ENCODE measurements at places on chromosomes 1 and 21.

DNA sequence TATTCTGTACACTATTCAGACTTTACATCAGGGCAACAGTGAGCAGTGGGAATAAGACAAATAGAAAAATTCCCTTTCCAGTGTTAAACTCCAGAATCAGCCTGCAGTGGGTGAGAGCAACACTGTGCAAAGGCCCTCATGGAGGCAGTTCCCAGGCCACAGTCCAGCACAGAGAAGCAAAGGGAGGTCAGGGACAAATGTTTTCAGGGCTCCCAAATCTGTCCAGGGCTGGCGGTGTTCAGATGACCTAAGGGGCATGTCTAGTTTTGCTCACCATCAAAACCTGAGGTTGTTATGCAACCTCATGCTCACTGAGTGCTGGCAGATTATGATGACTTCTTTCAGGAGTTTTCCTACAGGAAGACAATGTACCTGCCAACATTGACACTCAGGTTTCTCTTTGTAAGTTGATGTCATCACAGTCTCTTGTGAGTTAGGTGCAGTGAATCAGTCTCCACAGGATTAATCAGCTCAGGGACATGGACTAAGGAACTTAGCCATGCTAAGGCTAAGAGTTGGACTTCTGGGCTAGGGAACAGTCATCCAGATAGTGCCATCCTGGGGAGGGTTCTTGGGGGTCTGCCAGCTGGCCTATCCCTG, 3.6 kb upstream of the LCE5A start:
- no peak for DNase-seq

GRCh38 chr1:51792864-51793263, 85.7 kb downstream of the NRDC start:
- DNase-seq: peak; percentile 48

DNA sequence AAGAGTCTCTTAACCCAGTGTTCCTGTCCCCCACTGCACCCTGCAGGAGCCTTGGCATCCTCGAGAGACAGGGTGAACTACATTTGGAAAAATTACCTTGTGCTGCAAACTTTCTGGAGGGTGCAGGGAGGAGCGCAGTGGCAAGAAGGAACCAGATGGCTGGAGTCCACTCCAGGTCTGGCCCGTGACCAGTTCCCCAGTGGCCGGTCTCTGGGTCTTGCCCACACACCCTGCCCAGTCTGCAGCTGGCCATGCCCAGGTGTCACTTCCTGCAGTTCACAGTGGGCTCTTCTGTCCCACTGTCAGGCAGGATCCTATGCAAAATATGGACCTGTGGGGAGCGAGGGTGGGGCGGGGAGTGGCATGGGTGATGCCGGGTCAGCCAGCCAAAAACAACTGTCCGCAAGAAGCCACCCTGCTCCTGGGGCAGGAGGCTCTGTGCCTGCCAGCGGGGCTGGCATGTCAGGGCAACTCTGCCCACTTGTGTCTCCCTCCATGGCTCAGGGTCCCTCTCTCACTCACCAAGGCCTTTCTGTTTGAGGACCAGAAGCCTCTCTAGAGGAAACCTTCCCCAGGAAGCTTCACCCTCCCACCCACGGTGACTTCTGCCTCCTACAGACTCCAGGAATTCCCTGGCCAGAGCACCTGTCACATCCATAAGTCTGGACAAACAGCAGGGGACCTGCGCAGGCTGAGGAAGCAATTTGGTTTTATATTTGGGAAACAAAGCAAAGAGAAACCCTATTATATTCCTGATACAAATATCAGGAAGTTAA, 55.6 kb downstream of the KIF21B start:
- no peak for DNase-seq

DNA sequence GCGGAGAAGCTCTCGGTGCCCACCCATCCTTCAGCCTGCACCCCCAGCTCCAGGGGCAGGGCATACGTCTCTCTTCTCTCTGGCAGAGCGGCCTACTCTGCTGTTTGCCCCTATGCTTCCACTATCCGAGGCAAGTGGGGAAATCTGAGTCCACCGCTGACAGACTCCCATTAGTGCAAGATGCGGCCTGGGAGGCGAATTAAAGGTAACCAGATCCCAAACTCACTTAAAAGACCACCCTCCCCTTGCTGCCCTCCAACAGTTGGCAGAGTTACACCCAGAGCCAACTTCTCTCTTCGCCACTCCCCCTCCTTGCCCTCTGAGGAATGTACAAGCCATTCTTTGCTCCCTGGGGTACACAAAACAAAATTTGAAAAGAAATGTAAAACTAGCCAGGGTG, 6.4 kb downstream of the FOXD3 start:
- no peak for DNase-seq

DNA sequence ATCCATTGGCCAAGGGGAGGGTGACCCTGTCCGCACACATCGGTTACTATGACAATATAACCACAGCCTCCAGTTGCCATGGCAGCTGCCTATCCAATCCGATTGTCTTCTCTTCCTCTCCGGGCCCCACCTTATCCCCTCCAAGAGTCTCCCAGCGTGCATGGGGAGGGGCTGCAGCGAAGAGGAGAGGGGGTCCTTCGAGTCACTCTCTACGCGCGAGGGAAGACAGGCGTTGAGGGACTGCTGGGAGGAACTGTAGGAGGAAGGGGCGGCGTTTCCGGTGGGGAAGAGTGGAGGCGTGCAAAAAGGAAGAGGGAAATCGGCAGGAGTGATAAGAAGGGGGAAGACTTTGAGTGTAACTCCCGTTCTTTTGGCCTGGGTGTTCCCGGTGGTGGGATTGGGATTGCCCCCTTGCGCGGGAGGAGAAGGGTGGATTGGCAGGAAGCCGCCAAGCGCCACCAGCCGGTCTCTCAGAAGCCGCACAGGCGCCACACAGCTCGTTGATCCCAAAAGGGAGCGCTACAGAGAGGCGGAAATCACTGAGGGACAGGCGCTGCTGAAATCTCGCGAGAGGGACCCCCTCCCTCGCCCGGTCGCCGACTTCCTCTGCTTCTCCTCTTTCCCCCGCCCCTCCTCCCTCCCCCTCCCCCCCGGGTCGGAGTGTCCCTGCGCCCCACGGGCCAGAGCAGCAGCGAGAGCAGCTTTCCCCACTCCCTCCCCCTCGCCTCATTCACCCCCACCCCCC, 384 bp upstream of the SMG7 start:
- DNase-seq: peak; percentile 99

DNA sequence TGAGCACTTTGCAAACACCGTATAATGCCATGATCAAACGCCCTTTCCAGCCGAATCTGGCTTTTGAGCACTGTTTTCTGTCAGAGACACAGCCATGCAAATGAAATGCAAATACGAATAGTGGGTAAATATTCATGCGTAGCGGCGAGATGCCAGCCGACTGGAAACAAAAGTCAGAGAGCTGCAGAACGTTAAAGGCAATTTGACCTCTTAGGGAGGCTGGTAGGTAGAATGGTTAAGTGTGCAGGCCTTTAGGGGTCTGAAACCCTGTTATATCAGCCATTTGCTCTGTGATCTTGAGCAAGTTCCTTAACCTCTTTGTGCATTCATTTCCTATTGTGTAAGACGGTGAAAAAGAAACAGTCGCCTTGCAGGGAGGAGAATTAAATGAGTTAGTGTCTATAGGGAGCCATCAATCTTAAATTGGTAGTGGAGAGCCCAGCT, 6.5 kb upstream of the SDHB start:
- peak; percentile 15 for DNase-seq

DNA sequence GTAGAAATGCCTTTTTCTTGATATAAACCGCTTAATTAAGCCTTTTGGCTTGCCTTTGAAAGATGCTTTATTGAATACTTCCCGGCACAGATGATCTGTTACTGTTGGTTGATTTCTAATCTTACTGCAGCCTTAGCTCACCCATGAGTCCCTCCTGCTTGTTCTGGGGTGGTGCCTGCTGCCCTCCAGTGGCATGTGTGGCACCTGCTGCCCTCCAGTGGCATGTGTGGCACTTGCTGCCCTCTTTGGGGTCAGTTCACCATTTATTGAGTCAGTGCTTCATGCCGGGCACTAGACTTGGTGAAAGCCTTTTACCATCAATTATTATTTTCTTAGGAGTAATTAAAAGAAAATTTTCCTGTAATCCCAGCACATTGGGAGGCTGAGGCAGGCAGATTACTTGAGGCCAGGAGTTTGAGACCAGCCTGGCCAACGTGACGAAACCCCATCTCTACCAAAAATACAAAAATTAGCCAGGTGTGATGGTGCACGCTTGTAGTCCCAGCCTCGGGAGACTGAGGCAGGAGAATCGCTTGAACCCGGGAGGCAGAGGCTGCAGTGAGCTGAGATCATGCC, 54.3 kb downstream of the ADARB1 start:
- DNase-seq: peak; percentile 84

DNA sequence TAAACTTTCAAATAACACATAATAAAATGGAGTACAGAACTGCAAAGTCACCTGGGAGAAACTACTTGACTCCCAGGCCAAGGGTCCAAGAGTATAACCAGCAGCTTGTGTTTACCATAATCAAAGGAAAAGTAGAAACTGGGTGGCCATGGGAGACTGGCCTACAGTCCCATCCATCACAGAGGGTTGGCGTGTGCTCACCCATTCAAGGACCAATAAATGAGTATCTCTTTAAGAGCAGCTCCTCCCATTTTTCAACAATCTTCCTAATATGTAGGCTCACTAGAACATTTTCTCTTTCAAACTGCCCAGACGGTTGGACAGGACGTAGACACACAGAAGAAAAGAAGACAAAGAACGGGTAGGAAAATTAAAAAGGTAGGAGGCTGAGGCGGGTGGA, at the start of gene FMO3:
TSS of gene FMO3 (plus strand) at position 302 of the 400 bp plus-strand sequence. CDS start 1,754 bp downstream, outside the sequence.
- DNase-seq: no peak

GRCh38 chr1:88079036-88079435, 605.0 kb upstream of the PKN2 start:
- DNase-seq: peak; percentile 11

DNA sequence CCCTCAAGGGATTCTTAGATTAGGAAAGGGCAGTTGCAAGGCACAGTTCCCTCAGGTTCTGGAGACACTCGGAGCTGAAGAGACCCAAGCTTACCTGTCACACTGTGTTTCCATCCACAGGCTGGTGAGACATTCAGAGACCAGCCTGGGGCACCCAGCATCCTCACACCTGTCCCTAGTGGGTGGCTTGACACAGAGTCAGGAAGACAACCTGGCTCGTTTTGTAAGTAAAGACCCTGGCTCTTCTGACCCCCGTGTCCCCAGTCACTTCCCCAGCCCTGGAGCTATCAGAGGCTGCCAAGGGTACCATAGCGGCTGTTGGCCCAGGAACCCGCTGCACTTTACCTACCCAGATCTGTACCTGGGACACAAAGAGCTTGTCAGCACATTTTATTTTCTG, 409.8 kb downstream of the MATN1 start:
- no peak for DNase-seq

DNA sequence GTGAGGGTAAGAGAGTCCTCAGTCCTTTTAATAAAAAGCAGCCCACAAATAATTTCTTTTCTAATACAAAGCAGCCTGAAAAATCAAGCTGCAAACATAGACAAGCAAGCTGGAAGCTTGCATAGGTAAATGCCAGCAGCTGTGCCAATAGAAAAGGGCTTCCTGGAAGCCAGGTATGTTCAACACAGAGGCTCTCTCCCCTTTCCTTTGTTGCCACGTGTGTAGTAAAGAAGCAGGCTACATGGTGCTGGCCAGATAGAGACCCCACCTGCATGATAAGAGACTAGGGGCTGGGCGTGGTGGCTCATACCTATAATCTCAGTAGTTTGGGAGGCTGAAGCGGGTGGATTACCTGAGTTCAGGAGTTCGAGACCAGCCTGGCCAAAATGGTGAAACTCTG, 50.1 kb upstream of the ERRFI1 start:
- no peak for DNase-seq

DNA sequence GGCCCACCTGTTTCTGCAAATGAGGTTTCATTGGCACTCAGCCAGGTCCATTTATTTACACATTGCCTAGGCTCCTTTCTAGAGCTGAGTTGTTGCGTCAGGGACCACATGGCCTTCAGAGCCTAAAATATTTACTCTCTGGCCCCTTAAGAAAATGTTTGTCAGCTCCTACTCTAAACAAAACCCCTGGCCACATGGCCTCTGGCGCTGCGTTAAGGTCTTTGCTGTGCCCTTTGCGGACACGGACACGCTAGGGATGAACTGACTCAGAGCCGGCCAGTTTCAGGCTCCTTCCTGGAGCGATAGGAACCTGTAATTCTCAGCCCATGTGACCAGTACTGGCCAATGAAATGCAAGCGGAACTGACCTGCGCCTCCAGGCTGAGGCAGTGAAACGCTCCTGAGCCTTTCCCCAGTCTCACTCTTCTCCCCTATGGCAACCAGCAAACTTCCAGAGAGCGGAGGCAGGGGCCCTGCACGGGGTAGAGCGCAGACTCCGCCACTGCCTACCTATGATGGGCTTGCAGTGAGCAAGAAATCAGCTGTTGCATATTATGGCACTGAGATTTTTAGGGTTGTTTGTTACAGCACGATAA, 160.3 kb downstream of the ETS2 start:
- DNase-seq: no peak

- DNase-seq: no peak
These were observed 120.2 kb downstream of the KCNJ6 start for GRCh38 chr21:37796011-37796410.
